D341Med (cell line): ENCODE measurements at places on chromosomes 5 and 9.

DNA sequence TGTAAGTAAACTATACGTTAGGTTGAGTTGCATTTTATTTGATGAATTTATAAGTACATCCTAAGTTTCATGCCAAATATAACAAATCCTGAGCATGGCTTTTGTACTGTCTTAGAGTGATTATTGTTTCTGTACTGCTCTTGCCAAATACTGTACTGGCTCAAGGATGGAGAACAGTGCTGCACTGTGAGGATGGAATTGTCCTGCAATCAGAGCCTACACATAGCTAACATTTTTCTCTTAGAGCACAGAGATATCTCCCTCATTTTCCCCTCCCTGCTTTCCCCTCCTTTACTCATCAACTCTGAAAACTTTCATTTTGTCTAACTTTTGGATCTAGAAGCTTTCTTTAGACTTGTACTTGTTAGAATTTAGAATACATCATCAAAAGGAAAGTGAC, 28.3 kb downstream of the LRRC70 start:
- no peak for DNase-seq

- DNase-seq: no peak
These were observed 48.3 kb upstream of the RIC1 start for GRCh38 chr9:5580650-5581049.

GRCh38 chr5:53276825-53277224, 167.3 kb upstream of the MOCS2 start:
- no peak for DNase-seq

DNA sequence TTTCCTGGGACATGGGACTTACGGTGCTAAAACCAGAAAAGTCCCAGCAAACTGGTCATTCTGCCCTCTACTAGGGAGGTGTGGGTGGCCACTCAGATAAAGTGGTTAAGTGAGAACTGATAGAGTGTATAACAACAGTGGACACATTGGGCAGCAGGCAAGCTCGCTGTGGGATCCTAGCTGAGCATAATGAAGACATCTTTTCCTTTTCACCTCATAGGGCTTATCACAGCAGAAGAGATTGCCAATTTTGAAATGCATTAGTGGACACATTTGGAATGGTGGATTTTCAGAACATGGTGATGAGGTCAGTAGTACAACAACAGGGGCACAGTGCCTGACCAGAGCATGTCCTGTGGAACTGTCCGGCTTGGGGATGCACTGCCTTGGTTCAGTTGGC, 477.1 kb upstream of the KIF2A start:
- no peak for DNase-seq

GRCh38 chr9:8850914-8851313, 1051.3 kb upstream of the DMAC1 start:
- no peak for DNase-seq

DNA sequence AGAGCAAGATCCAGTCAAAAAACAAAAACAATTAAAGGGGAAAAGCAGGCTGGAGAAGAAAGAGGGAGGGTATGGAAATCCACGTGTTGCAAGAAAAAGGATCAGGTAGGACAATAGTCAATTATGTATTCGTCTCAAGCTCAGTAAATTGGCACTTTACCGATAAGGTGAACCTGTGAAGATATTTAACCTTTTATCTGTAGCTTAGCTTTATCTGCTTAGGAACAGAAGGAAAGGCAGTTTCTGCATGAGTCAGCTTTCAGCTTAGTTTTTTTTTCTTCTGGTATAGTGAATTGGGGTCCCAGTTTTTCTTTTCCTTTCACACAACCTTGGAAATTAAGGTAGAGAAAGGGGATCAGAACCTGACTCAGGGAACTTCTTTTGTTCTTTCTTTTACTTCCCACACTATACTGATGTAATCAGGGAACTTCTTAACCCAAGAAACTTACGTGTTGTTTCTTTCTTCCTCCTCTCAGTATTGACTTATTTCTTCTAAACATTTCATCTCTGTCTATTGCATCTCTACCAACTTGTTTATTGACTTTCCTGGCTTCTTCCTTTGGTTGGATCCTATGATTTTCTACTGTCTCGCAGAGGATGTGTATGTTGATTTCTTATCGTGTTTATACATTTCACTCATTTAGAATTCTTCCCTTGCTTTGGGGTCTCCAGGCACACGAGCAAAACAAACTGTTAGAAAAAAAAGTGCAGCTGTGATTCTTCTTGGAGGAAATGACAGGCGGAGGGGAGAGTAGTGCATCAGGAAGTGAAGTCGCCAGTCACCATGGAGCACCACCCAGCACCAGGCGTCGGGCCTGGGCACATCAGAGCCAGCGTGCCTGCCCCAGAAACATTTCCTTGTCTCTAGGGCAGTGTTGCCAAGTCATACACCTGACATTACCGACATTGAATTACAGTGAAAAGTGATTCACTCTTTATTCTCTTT, 123.0 kb upstream of the LHFPL2 start:
- no peak for DNase-seq

DNA sequence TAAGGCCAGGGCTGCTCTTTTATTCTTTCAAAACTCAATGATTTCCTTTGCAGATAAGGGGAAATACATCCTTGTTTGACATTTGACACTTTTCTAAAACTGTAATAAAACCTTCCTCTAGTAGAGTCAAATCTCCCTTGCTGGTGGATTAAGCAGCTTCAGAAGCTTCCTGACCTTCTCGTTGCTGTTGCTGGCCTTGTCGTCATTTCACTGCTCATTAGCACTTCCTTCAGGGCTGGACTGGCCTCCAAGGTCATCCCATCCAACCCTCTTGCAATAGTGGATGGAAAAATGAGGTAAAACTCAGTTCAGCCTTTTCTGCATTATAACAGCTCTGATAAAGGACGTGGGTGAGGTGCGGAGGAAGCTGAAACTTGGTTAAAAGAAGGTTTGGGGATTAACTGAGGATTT, 1.1 kb upstream of the ADAMTSL1 start:
- no peak for DNase-seq

- no peak for DNase-seq
These were observed 69.9 kb downstream of the TLE1 start for GRCh38 chr9:81619353-81620001.

GRCh38 chr9:125854553-125855275, 107.5 kb downstream of the PBX3 start:
- no peak for DNase-seq

GRCh38 chr5:154945695-154946301, 4.9 kb downstream of the MRPL22 start:
- DNase-seq: no peak

DNA sequence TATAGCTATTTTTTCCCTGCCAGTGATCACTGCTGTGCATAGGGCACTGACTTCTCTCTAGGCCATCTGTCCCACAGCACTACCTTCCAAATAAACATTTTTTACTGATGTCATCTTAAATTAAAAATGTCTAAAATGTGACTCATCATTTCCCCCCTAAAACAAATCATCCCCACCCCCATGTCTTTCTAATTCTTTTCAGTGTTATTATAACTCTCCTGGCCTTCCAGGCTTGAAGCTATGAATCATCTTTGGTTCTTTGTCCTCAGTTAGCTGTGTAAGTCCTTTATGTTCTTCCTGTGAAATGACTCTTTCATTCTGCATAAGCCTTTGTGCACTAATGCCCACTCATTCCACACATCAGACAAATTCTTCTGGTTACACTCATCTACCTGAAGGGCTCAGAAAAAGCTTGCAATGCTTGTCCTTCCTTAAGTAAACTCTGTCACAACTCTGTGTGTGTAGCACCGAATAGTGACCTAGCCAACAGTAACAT, 78.1 kb downstream of the CFAP95 start:
- DNase-seq: no peak

GRCh38 chr5:157476702-157477408, 16.8 kb downstream of the NIPAL4 start:
- peak; percentile 76 for DNase-seq

- peak; percentile 76 for DNase-seq
These were observed 21.0 kb upstream of the ALDH1B1 start for GRCh38 chr9:38371495-38371894.

DNA sequence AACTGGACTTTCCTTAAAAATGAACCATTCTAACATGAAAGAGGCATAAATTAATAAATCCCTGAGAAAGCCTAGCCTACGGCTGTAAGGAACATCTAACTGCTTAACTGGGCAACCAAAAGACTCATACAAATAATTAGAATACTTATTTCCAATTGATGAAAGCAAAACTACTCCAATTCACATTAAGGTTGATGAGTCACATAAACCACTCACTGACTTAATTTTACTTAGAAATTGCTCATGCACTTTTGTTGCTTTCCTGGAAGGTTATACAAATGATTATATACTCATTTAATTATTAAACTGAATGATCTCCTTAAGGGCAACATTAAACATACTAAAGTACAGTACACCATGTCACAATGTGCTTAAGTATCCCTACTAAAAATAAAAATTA, 101.9 kb downstream of the NFIB start:
- DNase-seq: no peak

DNA sequence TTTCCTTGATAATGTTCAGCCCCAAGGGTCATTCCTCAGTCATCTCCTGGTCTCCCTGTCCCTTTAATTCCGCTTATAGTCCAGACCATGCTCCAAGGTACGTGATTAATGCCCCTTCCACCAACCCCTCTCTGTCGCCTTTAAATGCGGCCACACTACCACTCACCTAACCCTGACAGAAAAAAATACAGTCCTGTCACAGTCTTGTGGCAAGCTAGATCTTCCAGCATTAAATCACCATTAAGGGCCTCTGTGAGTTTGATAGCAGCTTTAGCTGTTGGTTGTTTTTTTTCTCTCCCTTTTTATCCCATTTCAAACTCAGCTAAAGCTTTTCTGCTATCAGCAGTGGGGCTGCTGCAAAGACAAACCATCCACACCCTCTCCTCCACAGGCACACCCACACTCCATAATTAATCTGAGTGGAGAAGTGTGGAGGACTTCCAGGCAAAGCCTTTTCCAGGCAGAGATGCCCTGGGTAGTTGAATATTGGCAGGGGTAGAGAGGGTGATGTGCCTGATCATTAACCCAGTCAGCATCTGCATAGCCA, 522.7 kb upstream of the CLINT1 start:
- no peak for DNase-seq

GRCh38 chr5:21221616-21222015, 1233.6 kb upstream of the CDH18 start:
- no peak for DNase-seq

GRCh38 chr5:146718609-146719008, 159.9 kb downstream of the PPP2R2B start:
- DNase-seq: peak; percentile 52

DNA sequence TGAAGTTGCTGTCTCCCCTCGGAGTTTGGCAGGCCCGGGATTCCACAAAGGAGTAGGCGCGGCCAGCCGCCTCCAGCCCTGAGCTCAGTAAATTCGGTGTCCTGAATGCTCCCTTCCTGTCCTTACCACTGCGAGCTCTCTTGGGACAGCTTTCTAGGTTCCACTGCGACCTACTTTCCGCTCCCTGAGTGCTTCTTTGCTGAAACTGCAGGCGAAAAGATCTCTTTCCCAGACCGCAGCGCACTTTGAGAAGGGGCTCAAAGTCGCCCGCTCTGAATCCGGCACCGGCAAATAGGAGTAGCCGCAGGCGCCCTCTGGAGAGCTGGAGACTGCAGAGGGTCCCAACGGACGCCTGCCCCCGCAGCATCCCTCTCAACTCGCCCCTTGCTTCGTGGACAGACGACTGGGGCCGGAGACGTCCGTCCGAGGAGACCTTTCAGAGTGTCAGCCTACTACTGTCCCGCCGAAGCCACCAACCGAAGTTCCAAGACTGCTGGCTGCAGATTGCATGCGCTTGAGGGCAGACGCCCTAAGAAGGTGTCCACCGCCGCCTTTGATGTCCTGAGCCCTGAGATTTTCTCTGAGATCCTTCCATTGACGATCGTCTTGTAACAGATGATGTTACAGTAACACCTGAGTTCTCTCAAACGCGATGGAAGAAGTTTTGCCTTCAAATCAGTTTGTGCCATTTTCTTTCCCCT, 96.0 kb downstream of the ANXA2R start:
- no peak for DNase-seq

DNA sequence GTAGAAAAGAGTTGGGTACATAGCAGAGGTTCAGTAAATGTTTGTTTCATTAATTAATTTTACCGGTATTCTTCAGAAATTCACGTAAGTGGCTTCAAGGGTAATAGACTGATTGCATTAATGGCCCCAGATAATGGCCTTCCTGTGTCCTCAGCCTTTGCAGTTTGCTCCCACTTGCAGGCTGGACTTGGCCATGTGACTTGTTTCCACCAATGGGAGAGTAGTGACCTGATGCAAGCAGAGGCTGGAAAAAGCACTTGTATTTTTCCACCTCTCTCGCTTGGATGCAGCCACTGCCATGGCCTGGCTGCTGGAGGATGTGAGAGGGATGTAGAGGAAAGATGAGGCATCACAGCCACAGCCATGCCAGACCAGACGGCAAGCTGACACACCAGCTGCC, 480.9 kb downstream of the CDK5RAP2 start:
- DNase-seq: no peak

- DNase-seq: no peak
These were observed 129.4 kb downstream of the FBN2 start for GRCh38 chr5:128408622-128409021.

GRCh38 chr9:125649315-125649714, 57.7 kb downstream of the MAPKAP1 start:
- no peak for DNase-seq

DNA sequence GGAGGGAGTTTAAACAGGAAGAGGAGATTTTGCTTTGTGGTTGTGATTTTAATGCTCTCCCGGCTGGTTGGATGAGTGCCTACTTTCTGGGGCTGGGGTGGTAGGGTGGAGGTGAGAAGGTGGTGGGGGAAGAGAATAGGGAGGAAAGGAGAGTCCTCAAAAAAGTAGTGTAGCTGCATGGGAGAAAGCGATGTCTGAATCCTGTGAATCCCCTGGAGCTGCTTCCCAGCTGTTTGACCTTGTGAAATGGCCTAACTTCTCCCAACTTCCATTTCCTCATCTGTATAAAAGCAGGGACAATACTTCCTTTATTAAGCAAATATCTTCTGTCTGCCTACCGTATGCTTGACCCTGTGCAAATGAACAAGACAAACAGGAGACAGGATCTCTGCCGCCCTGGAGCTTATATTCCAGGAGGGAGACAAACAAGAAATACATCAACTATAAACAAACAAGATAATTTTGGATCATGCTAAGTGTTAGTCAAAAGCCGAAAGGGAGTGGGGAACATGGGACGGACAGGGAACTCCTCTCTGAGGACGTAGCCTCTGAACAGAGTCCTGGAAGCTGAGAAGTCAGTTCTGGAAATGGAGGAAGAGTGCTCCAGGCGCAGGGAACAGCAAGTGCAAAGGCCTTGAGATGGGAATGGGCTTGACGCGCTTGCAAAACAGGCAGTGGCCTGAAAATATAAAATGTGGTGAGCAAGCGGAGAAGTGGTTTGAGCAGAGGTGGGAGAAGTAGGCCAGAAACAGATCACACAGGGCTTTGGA, 103.5 kb downstream of the SPRY4 start:
- DNase-seq: no peak
